ENCODE measurements at places on chromosomes 7 and 10.

DNA sequence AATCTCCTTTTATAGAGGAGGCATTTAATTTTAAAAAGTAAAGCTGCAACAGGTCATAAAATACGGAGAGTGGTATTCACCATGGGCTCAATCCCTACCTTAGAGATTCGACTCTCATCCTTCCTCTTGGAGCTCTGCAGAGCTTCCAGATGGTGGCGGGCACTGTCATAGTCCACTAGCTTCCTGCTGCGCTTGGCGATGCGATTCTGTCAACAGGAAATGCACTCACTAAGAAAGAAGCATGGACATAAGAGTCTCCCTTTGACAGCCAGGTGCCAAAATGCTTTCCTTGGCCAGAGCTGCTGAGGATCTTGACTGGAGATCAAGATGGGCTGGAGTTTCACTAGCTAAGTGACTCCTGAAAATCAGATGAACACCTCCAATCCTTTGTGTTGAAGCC, 154.4 kb downstream of the AMPH start:
- no peak for DNase-seq

- no peak for DNase-seq
Observed at GRCh38 chr7:111240371-111240770, 149.4 kb downstream of the LRRN3 start.

DNA sequence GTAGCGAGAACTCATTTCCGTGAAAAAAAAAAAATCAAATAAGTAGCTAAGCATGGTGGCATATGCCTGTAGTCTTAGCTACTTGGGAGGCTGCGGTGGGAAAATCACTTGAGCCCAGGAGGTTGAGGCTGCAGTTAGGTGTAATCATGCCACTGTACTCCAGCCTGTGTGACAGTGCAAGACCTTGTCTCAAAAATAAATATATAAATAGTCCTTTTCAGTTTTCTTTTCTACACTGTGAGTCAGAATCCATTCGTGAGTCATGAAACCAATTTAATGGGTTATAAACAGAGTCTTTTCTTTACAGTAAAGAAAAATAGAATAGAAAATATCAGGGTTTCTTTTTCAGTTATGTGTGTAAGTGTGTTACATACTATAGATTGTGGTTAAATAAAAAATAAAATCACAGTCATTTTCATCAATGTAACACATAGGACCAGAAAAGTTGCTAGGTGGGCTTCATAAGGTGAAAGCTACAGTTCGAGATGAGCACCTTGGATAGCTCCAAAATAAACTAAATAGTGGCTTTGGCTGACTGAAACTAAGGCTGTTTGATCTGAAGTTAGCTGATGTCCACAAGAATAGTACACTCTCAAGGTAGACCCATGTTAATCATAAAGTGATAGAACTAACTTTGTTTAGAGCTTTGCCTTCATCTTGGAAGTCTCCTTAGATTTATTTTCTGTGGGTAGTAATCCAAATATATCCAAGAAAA, 781.1 kb downstream of the GATA3 start:
- DNase-seq, result no peak

DNA sequence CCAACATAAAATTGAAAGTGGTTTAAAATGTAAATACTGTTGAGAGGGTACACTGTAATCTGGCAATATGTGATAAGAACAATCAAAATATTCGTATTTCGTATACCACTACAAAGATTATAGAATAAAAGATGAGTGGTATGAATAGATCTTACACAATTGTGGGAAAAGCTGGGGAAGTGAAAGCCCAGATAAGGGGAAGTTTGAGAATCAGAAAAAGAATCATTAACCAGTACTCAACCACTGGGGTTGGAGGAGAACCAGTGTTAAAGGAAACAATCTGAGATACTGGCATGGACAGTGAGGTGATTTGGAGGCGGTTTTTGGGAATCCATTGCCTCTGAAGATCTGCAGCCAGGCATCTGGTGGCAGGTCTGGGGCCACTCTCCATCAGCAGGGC, 59.7 kb upstream of the CDK14 start:
- DNase-seq, result no peak

- DNase-seq, result no peak
Observed at GRCh38 chr7:14073988-14074387, 84.5 kb upstream of the ETV1 start.

- no peak for DNase-seq
Observed at GRCh38 chr10:102335184-102335583, 60.3 kb upstream of the NFKB2 start.

DNA sequence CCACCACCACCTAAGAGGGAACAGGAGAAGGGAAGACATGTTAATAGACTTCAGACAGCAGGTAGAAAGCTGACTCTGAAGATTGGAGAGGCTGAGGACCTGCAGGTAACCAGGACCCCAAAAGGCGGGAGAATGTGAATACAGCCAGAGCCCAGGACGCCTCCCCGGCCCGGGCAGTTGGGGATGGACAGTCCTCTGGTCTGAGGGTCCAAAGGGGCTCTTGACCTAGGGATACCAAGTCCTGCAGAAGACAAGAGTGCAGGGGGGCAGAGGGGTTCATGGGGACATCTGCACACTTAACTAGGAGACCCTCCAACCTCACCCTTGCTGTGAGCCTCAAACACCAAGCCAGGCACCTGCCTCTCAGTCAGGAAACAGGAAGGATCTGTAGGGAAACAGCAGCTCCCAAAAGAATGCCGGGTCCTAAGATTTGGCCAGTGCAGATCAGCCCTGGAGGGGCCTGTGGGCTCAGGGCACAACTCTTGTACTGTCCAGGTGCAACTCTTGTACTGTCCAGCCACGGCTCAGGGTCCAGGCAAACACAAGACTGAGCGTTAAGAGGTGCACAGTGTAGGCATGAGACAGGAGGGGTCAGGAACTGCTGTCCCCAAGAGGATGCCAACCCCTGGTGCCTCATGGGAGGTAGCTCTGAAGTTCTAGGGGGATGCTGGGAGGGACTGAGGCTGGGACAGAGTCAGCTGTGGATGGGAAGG, 2.3 kb upstream of the STK32C start:
- DNase-seq, result no peak
